Activated CD4-positive, alpha-beta memory T cell treated with anti-CD3 and anti-CD28 coated beads, Interleukin-2, amount 10 ng/mL, durations not matched to agents 7 days and 5 days (primary cell): ENCODE measurements at places on chromosomes 16 and 17.

DNA sequence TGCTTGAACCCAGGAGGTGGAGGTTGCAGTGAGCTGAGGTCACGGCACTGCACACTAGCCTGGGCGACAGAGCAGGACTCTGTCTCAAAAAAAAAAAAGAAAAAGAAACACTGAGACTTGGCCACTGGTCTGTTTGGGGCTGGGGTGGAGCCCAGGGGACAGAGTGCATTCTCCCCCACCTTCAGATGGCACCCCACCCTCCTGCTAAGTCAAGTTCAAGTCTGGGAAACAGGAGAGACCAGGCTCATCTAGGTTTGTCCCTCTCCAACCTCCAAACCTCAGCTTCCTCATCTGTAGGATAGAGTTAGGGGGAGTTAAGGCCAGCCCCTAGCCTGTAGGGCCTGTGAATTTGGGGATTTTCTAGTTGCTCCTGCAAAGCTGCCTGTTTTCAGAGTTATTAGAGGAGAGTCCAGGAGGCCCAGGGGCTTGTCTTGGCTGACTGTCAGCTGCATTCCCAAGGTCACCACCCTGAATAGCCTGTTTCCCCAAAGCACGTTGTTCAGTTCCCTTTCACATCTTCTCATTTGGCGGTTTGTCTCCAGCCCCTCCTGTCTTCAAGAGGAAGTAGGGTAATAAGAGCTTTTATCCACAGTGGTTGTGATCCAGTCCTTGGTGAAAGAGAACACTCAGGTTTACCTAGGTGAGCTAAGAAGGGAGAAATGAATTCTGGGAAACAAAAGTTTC is 2.2 kb downstream of the MT3 start:
- H3K27ac ChIP-seq = no peak overlapping the region
- peaks cover 14% of the 10 kb centered on the region for H3K4me1 ChIP-seq
- no peak overlapping the region for H3K4me3 ChIP-seq
- peaks cover 38% of the 10 kb centered on the region for H3K27me3 ChIP-seq

- no peak overlapping the region for H3K27ac ChIP-seq
- no peak for DNase-seq
- no peaks in the 10 kb centered on the region for H3K4me1 ChIP-seq
- H3K4me3 ChIP-seq = no peak overlapping the region
Measured at GRCh38 chr16:87194172-87194571, 123.0 kb downstream of the C16orf95 start.

GRCh38 chr17:6558276-6558675 is 1.9 kb upstream of the PITPNM3 start:
- no peaks in the 10 kb centered on the region for H3K36me3 ChIP-seq
- no peak overlapping the region for H3K27ac ChIP-seq
- peaks cover 9% of the 10 kb centered on the region for H3K4me1 ChIP-seq
- no peak for DNase-seq

- peaks cover 39% of the 10 kb centered on the region for H3K4me1 ChIP-seq
- peaks cover 2% of the 10 kb centered on the region for H3K27me3 ChIP-seq
- peak overlapping the region; percentile 96 for H3K4me3 ChIP-seq
- no peak for DNase-seq
Measured at GRCh38 chr16:22375117-22375962, 921 bp upstream of the CDR2 start.

DNA sequence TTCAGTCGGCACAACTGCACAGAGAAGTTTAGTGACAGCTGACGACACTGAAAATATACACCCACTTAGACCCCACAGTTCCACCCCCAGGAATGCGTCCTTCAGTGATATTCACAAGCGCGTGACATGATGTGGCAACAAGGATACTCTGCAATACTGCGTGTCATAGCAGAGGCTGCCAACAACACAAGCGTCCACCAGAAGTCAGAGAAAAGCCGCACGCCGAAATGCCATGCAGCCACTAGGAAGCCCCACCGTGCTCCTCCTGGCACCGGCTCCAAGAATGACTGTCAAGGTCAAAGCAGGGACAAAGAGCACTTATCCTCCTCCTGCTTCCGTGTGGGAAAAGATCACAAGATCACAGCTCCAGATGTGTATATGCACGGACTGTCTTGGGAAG is 3.5 kb downstream of the ATP2A3 start:
- peaks cover 50% of the 10 kb centered on the region for H3K36me3 ChIP-seq
- peaks cover 65% of the 10 kb centered on the region for H3K4me1 ChIP-seq
- H3K27ac ChIP-seq = peak overlapping the region; percentile 58
- no peaks in the 10 kb centered on the region for H3K27me3 ChIP-seq
- DNase-seq = no peak

DNA sequence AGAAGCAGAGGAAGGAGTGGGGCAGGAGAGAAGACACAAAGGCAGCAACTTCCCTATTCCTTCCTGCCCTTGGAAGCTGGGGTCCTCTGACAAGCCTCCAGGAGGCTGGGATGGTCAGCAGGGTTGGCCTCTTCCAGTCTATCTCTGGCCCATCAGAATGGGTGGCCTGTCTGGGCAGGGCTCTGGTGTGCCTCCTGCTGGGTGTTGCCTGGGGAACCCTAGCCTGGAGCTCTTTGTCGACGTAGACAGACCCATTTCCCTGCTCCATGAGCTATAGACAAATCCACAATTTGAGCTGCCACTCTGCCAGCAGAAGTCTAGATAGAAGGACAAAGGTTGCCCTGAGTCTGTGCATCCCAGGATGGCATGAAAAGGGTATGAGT is 11.4 kb downstream of the IGFBP4 start:
- no peak overlapping the region for H3K4me3 ChIP-seq
- H3K27me3 ChIP-seq = peaks cover 4% of the 10 kb centered on the region
- H3K27ac ChIP-seq = no peak overlapping the region
- DNase-seq = no peak
- H3K4me1 ChIP-seq = peaks cover 4% of the 10 kb centered on the region

DNA sequence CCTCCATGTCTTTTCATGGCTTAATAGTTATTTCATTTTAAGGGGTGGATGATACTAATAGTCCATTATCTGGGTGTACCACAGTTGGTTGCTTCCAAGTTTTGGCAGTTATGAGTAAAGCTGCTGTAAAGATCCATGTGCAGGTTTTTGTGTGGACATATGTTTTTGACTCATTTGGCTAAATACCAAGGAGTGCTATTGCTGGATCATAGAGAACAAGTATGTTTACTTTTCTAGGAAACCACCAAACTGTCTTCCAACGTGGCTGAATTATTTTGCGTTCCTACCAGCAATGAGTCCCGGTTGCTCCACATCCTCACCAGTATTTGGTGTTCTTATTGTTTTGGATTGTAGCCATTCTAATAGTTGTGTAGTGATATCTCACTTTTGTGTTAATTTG is 181.9 kb downstream of the SPECC1 start:
- H3K36me3 ChIP-seq = no peaks in the 10 kb centered on the region
- H3K27ac ChIP-seq = no peak overlapping the region
- H3K4me1 ChIP-seq = peaks cover 3% of the 10 kb centered on the region
- H3K27me3 ChIP-seq = no peaks in the 10 kb centered on the region
- no peak overlapping the region for H3K4me3 ChIP-seq
- DNase-seq = no peak

GRCh38 chr16:373848-374615 is 3.7 kb upstream of the MRPL28 start:
- no peak overlapping the region for H3K27ac ChIP-seq
- no peaks in the 10 kb centered on the region for H3K27me3 ChIP-seq
- H3K4me3 ChIP-seq = no peak overlapping the region

- H3K4me3 ChIP-seq = no peak overlapping the region
- DNase-seq = no peak
- H3K27me3 ChIP-seq = no peaks in the 10 kb centered on the region
- H3K36me3 ChIP-seq = peaks cover 50% of the 10 kb centered on the region
- peak overlapping the region; percentile 21 for H3K27ac ChIP-seq
Measured at GRCh38 chr16:89749637-89750036, 28.3 kb downstream of the ZNF276 start.

DNA sequence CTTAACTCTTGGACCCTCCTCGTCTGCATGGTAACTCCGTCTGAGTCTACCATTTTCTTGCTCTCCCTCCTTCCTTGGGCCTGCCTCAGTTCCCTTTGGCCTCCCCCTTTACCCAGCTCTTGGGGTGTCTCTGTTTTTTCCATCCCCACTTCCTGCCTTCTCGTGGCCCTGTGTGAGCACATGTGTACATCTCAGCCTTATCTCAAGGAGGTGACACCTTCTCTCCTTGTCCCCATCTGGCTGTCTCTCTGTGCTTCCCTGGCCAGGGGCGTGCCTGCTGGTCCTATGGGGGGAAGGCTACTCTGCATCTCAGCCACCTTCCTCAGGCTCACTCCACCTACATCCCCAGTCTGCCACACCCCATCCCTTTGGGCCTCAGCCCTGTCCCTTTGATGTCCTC is 6.6 kb downstream of the CTF1 start:
- peaks cover 49% of the 10 kb centered on the region for H3K4me1 ChIP-seq
- H3K4me3 ChIP-seq = peak overlapping the region; percentile 91
- no peak for DNase-seq
- no peaks in the 10 kb centered on the region for H3K36me3 ChIP-seq

DNA sequence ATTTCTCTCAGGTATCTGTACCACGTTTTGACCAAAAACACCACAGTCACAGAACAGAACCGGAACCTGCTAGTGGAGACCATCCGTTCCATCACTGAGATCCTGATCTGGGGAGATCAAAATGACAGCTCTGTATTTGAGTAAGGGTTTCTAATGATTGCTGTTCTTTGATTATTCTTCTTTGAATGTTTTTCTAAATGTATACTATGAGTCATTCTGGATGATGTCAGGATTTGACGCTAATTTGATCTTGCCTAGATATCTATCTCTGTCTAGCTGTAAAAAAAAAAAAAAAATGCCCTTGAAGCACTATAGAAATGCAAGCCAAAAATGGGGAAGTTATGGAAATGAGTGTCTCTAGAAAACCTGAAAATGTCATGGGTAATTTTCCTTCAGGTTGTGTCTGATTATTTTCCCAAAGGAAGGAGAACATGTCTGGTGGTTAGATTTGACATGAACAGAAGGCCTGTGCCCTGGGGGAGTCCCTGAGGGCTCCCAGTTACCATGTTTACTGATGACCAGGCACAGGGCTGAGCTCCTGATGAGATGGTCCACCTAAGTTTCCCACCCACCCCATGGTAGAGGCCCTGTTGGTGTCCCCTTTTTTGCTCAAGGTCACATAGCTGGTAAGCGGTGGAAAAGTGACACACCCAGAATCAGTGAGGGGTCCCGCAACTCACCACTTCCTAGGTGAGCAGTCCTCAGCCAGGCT is 13.6 kb downstream of the CLEC16A start:
- H3K27ac ChIP-seq = peak overlapping the region; percentile 71
- H3K36me3 ChIP-seq = peaks cover 18% of the 10 kb centered on the region
- H3K27me3 ChIP-seq = no peaks in the 10 kb centered on the region
- DNase-seq = peak; percentile 38

- DNase-seq = peak; percentile 90
- H3K36me3 ChIP-seq = peaks cover 3% of the 10 kb centered on the region
- H3K27me3 ChIP-seq = peaks cover 14% of the 10 kb centered on the region
- H3K4me3 ChIP-seq = peak overlapping the region; percentile 75
- peaks cover 51% of the 10 kb centered on the region for H3K4me1 ChIP-seq
- H3K27ac ChIP-seq = peak overlapping the region; percentile 94
Measured at GRCh38 chr17:41666708-41667279, 21.9 kb upstream of the EIF1 start.

DNA sequence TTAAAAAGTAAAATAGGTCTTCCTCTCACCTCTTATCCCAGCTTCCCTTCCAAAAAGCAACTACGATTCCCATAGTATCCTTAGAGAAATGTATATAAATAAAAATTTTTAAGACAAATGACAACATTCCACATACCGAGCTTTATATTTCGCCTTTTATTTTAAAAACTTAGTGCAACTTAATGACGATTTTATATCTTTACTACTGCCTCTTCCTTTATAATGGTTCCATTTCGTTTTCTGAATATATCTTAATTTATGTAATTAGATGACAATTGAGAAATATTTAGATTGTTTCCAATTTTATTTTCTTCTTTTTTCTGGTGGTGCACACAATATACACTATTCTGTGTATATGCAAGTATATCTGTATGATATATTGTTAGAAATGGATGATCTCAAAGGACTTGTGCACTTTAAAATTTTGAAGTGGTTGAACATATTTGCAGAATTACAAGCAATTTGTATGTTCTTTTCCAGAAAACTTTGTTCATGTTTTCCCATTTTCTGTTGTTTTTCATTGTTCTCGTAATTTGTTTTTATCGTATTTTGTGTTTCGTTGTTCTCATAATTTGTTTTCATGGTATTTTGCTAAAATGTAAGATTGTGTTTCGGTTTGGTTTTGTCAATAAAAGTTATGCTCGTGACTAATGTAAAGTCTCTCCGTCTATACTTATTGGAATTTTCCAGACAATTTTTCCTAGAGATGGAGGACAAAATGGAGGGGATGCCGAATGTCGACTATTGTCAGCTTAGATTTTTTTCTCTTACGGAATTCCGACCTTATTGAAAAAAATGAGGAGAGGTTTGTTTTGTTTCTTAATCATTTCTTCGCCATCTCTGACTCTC is 20.4 kb upstream of the HOXB13 start:
- no peaks in the 10 kb centered on the region for H3K36me3 ChIP-seq
- no peak overlapping the region for H3K4me3 ChIP-seq
- peaks cover 93% of the 10 kb centered on the region for H3K27me3 ChIP-seq

DNA sequence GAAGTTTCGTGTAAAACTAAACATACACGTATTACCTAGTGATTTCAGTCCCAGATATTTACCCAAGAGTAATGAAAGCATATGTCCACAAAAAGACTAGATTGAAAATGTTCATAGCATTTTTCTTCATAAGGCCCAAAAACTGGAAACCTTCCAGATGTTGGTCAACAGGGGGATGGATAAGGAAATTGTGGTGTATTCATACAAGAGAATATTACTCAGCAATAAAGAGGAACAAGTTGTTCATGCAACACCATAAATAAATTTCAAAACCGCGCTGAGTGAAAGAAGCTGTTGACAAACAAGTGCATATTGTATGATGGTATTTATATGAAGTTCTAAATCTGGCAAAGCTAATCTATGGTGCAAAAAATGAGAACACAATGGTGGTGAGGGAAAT is 54.1 kb upstream of the NFAT5 start:
- H3K27ac ChIP-seq = no peak overlapping the region
- H3K4me3 ChIP-seq = no peak overlapping the region
- H3K27me3 ChIP-seq = peaks cover 3% of the 10 kb centered on the region
- DNase-seq = no peak
- H3K4me1 ChIP-seq = no peaks in the 10 kb centered on the region

- no peak overlapping the region for H3K4me3 ChIP-seq
- no peak for DNase-seq
- H3K36me3 ChIP-seq = no peaks in the 10 kb centered on the region
- no peak overlapping the region for H3K27ac ChIP-seq
Measured at GRCh38 chr16:54178478-54178976, 108.1 kb downstream of the IRX3 start.

GRCh38 chr16:8921347-8921984 is 39.3 kb downstream of the LITAFD start:
- peaks cover 88% of the 10 kb centered on the region for H3K36me3 ChIP-seq
- no peak overlapping the region for H3K4me3 ChIP-seq
- no peak for DNase-seq
- H3K27me3 ChIP-seq = no peaks in the 10 kb centered on the region

GRCh38 chr16:30491744-30492308 is 19.3 kb downstream of the ITGAL start:
- H3K4me1 ChIP-seq = peaks cover 47% of the 10 kb centered on the region
- H3K36me3 ChIP-seq = peaks cover 71% of the 10 kb centered on the region
- H3K27ac ChIP-seq = peak overlapping the region; percentile 66

GRCh38 chr17:36148559-36149295 is 27.7 kb downstream of the TBC1D3B start:
- peaks cover 23% of the 10 kb centered on the region for H3K4me1 ChIP-seq
- no peak overlapping the region for H3K27ac ChIP-seq
- peaks cover 40% of the 10 kb centered on the region for H3K27me3 ChIP-seq
- H3K36me3 ChIP-seq = no peaks in the 10 kb centered on the region
- no peak overlapping the region for H3K4me3 ChIP-seq
- peak; percentile 81 for DNase-seq

GRCh38 chr17:81388091-81388611 is 7.1 kb upstream of the BAHCC1 start:
- DNase-seq = no peak
- no peaks in the 10 kb centered on the region for H3K4me1 ChIP-seq
- no peak overlapping the region for H3K27ac ChIP-seq
- H3K36me3 ChIP-seq = no peaks in the 10 kb centered on the region
